ENCODE measurements at places on chromosomes 12 and 14. TPM values are rescaled to one million over a fixed set of nuclear protein-coding genes. Genes with fewer than 3 reads are reported as not detected.

The PLA2G1B gene
- not detected for polyA plus RNA-seq

The FOXA1 gene
- polyA plus RNA-seq, result not detected

The TRPV4 gene
- polyA plus RNA-seq, result not detected

The FGFR1OP2 gene
- polyA plus RNA-seq, result 95.1 TPM

Data from immature natural killer cell (primary cell).